ENCODE measurements at places on chromosomes 1 and 21.
A peak's percentile ranks its signal among the peaks of the same experiment; 100 is the strongest.

DNA sequence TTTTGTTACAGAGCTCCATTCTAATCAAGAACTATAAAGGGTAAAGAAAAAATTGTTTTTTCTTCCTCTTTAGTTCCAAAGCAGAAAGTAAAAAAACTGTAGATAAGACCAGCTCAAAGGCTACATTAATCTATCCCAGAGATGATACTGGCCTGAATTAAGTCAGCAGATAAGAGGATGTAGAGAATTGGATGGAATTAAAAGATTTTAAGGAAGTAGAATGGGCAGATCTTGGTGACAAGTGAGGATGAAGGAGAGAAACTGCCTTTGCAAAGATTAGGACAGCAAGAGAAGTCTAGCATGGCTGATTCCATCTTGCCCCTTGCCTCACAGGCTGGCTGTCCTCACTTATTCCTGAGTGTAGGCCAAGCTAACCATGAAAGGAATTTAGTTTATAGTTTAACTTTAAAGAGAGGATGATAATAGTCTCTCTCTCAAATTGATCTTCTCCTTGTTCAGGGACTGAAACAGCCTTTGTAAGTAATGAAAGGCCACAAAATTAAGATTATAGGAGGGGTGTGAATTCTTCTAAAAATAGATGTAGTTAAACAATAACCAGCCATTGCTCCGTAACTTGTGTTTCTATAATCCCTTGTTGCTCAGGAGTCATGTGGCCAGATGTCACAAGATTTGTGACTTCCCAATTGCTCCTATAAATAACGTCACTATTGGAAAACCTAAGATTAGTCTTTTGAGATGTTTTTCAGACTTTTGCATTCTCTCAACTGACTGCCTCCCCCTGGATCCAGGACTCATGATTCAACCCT is 265.0 kb upstream of the USP24 start:
- no peak for DNase-seq

- DNase-seq, result no peak
These were observed 5.2 kb downstream of the TTC22 start for GRCh38 chr1:54795841-54796468.

- DNase-seq, result no peak
These were observed 25.8 kb upstream of the RCC2 start for GRCh38 chr1:17465228-17465627.

DNA sequence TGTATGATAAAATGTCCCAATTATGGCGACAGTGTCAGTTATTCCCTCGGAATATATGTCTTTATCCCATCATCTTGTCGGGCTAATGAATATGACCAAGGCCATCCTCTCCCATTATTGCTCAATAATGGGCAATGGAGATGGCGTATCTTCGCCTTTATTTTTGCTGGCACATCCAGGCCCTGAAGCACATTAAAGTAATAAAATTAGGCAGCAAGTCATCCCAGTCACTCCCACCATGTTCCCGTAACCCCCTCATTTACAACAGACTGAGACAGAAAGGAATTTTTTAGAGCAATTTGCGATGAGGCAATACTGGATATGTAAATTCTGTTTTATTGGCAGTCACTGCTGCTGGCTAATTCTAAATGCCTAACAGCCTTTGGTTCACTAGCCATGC is 35.3 kb downstream of the CLIC6 start:
- no peak for DNase-seq

DNA sequence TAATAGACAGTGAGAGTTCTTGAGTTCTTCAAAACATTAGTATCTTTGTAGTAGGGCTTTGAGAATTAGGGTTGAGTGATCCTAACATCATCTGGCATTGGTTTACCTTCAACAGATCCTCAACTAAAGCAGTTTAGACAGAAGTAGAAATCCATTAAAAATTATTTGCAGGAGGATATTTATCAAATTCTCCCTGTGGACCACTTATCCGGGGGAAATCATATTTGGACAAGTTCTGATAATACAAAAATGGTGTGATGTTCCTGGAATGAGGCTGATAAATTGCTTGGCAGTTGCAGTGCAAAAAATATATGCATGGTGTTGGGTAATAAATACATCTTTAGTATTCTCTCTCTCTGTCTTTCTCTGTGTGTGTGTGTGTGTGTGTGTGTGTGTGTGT is 115.1 kb upstream of the CHODL start:
- no peak for DNase-seq

DNA sequence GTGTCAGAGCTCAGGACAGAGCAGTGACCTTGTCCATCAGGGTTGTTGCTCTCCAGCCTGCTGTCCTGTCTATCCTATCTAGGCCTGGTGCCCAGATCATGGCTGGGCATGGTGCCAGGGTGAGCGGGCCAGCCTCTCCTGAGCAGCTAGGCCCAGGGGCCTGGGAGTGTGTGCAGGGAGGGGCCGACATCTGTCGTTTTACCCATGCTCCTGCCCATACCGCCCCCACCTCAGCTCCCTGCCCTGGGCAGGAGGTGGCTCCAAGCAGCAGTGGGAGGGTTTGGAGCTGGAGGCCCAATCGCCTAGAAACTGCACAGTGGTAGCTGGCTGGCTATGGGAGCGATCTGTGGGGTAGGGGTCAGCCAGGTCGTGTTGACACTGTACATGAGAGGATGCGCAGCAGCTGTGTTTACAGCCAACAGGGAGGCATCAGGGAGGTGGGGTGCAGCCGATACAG is 6.5 kb downstream of the INSRR start:
- peak; percentile 83 for DNase-seq

DNA sequence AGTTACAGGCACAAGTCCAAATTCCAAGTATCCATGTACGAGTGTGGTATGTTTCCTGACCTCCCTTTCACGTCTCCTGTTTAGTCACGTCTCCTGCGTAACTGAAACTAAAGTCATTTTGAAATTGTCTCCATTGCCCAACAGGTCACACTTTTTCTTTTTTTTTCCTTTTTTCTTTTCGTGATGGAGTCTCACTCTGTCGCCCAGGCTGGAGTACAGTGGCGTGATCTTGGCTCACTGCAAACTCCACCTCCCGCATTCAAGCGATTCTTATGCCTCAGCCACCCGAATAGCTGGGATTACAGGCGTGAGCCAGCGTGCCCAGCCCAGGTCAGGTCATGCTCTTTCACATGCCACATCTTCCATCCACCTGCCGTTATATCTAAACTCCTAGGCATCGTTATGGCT is 38.2 kb downstream of the L1TD1 start:
- DNase-seq, result no peak

DNA sequence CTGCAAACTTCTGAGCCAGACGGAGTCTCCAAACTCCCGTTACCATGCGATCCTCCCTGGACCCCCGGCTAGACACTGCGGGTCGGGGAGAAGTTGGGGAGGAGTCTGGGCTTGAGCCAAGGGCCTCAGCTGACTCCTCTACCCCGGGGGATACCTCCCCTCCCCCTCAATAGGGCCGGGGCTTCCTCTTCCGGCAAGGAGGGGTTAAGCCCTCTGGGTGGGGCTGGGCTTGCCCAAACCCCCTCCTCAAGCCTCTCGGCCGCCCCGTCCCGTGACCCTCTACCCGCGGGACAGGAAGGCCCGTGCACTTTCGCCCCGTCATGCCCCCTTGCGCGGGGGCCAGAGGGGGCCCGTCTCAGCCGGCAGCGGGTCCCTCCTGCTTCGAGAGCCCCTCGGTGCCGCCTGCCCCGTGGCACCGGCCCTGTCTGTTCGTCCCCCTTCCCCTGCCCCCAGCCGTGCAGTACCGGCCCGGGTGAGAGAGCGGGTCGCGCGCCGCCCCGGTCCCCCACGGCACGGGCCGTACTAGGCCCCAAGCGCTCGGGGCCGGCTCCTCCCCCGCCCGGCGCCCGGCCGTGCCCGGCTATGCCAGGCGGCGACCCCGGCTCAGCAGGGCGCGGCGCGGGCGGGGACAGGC is 652 bp downstream of the ARL8A start:
- no peak for DNase-seq

GRCh38 chr1:244012202-244012601 is 38.9 kb upstream of the ZBTB18 start:
- no peak for DNase-seq

DNA sequence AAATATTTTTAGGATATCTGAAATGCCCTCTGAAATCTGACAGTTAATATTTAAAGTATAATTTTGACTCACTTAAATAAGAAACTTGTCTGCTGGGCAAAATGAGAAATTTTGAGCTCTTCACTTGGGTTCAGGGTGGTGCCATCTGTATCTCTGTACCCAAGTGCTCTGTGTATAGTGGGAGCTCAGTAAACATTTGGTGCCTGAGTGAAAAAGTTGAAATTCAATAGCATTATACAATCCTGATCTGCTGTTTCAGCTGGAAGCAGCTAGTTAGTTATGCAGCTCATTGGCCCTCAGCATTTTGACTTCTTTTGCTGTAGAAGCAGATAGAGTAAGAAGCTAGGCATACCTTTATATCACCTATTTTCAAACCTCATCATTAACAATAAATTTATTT is 73.3 kb downstream of the RPE65 start:
- no peak for DNase-seq

GRCh38 chr1:154936555-154937084 is at the start of gene PMVK:
Gene PMVK, minus strand, starts transcription at chr1:154936719. Its CDS starts 34 bp downstream, at chr1:154936685.
- peak; percentile 97 for DNase-seq

GRCh38 chr1:43073490-43074230 is 98.4 kb downstream of the EBNA1BP2 start:
- DNase-seq, result peak; percentile 57

GRCh38 chr1:114455102-114455785 is 55.8 kb downstream of the TRIM33 start:
- DNase-seq, result no peak

DNA sequence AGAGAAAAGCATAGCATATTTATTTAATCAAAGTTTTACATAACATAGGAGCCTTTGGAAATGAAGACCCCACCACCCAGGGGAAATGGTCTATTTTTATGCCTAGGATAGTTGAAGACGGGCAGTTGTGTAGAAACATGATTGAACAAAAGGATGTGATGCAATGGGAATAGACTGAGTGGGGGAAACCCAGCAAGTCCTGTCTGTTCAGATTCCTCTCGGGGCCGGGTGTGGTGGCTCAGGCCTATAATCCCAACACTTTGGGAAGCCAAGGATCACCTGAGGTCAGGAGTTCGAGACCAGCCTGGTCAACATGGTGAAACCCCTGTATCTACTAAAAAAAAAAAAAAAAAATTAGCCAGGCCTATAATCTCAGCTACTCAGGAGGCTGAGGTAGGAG is 298.3 kb downstream of the MATN1 start:
- DNase-seq, result no peak

DNA sequence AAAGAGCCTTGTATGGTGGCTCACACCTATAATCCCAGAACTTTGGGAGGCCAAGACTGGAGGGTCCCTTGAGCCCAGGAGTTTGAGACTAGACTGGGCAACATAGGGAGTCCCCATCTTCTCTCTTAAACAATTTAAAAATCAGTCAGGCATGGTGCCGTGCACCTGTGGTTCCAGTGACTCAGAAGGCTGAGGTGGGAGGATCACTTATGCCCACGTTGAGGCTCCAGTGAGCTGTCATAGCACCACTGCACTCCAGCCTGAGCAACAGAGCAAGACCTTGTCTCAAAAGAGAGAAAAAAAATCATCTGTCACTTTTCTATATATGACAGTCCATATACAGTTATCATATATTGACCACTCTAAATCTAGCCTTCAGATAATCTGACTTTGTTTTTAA is 658.3 kb downstream of the LTN1 start:
- no peak for DNase-seq

- DNase-seq, result no peak
These were observed 705 bp downstream of the UROD start for GRCh38 chr1:45012639-45013278.

DNA sequence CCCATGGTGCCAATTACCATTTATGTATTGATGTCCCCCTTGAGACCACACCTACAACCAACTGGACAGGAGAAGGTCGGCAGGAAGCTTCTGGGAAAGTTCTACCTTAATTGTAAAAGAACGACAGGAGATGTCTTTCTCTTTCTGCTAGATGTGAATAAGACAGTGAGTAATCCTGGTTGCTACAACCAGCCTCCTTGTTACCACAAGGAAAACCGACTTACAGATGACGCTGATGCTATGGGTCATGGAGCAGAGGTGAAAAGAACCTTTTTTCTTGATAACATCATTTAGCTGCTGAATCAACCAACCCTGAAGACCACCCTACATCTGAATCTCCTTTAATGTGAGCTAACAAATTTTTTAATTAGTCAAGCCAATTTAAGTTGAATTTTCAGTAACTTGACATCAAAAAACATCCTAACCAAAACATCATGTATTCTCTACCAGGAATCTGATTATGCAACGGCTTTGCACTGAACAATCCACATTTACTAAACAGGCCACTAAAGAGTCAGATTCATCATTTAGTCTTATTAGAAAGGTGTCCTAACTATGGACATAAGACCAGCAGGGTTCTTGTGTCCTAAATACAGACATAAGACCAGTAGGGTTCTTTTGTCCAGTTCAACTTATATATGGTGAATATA is 23.0 kb downstream of the RGS2 start:
- DNase-seq, result no peak

- no peak for DNase-seq
These were observed 1.1 kb downstream of the C21orf58 start for GRCh38 chr21:46322351-46323226.

DNA sequence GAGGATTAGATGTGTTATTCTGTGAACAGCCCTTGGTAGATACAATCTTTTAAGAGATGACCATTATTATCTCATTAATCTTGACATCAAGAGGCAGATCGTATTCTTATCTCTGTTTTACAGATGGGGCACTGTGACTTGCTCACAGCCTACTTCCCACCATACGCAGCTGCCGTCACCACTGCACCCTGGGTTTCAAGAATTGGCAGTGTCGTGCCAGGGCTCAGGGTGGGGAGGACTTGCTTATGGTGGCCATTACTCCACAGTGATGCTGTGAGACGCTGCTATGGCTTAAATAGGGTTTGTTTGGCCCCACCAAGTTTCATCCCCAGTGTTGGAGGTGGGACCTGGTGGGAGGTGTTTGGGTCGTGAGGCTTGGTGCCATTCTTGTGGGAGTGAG is 45.4 kb upstream of the ZC3H12A start:
- no peak for DNase-seq

- no peak for DNase-seq
These were observed 139.5 kb upstream of the SAMSN1 start for GRCh38 chr21:14685568-14685967.

DNA sequence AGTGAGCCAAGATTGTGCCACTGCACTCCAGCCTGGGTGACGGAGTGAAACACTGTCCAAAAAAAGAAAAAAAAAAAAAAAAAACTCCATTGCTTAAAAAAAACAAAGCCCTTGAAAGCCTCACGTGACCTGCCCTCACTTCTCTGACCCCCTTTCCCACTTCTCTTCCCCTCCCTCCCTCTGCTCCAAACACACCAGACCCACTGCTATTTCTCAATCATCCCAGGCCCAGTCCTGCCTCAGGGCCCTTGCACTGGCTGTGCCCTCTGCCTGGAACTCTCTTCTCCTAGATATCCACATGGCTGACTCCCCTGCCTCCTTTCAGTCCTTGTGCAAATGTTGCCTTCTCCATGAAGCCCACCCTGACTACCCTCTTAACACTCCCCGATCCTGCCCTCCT is 45.4 kb upstream of the TARDBP start:
- no peak for DNase-seq
